SHP77 (cell line): ENCODE measurements at places on chromosomes 5 and 9.

DNA sequence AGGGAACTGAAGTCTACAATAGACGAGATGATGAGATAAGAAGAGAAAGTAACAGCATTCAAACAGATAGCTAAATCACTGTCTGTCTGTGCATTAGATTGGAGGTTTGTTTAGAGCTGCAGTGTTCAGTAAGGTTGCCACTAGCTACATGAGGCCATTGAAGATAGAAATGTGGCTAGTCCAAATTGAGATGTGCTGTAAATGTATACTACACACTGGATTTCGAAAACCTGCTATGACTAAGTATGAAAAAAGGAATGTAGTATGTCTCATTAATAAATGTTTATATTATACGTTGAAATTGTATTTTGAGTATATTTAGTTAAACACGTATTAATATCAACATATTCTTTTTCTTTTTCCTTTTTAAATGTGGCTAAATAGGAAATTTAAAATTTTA lies 142.1 kb downstream of the XRCC4 start:
- DNase-seq: no peak

GRCh38 chr5:163579729-163580128 lies 74.3 kb downstream of the MAT2B start:
- DNase-seq: no peak

DNA sequence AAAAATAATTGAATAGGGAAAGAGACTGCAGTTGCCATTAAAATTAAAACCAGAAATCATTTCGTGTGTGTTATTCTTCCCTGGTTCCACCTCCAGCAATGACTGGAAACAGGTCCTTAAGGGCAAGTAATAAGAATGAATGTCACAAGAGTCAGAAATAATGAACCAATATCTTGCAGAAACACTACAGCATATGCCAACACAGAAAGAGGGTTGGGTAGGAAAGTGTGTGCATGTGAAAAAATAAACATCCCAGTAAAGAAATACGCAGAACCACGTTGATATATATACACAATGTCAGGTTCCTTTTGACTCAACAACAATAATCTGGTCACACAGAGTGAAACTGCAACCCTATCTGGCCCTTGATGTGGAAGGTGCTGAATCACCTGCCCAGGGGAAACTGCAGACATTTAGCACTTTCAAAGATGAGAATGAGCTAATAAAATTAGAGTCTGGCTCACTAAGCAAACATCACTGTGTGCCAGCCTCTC lies 15.0 kb downstream of the HMHB1 start:
- DNase-seq: peak; percentile 71

DNA sequence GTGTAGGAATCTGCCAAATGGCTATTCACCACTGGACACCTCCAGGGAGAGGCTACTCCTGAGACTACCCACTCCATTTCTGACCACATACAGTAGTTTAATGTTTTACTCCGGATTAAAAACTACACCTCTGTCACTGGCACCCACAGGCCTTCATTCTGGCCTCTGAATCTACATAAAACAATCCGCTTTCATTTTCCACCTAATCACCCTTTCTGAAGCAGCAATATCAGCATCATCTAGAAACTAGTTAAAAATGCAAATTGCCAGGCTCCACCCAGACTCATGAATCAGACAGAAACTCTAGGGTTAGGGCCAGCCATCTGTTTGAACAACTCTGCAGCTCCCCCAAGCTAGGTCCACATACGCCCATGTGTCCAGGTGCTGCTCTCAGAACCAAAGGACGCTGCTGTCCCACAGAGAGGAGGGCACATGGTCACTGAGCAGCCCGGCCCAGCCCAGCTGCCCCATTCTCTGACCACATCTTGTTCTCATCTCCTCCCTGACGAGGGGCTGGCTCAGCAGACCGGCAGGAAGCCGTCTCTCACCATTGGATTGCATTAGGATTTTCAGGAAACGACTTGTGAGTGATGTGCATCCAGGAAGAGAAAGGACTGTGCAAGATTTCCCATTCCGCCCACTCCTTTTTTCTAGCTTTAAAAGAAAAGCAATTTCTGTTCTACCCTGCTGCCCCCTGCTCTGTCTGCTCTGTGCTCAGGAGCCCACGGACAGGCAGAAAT lies 34.7 kb downstream of the ADAM19 start:
- no peak for DNase-seq

DNA sequence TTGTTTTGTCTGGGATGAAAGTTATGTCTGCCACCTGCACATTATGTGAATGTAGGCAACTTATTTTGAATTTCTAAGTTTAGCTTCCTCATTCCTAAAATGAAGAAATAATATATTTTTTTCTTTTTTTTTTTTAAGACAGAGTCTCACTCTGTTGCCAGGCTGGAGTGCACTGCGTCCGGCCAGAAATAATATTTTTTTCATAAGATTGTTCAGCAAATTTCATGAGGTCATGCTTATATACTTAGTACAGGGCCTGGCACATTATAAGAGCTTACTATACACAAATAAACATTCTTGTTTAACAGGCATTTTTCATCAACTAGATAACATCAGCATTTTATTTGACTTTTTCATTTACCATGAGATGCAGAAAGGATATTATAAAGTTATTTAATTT lies 368.5 kb downstream of the GABRG2 start:
- no peak for DNase-seq

- DNase-seq: no peak
Observed at GRCh38 chr5:51091816-51092215, 291.4 kb upstream of the ISL1 start.

DNA sequence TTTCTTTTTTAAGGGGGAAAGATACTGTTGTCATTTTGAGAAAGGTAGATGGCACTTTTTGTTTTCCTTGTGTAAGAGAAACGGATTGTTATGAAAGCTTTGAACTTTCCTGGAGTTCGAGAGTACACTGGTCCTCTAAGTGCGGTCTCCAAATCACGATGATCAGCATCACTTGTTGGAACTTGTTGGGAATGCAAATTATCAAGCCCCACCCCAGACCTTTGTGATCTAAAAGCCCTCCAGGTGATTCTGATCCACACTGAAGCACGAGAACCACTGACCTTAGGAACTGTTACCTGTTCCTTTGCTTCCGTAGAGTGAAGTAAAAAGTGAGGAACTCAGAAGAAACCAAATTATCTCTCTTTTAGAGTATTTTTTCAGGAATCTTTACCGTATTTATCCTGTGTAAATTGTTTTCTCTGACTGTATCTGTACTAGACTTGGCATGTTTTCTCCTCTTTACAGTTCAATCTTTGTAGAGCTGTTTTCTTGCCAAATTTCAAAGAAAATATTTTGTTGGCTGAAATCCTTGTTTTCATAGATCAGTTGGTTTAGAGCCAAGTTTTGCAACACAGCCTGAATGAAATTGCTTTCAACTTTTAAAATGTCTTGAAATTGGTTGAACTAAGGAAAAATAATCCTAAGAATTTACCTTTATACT lies 4.0 kb downstream of the MAT2B start:
- no peak for DNase-seq

DNA sequence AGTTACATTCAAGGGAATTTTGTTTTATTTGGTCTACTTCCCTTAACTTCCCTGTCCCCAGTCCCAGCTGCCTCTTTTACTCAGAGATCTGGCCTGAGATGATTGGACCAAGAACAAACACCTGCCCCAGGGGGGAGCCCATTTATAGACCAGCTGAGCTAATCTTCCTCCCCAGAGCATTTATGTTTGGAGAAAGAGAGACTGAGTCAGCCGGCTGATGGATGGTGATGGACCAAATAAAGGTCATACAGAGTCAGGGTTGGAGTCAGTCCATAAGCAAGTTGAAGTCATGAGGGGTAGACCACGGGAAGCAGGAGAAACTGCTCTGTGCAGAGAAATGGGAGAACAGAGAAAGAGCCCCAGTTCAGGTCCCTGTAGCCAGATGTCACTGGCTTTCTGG lies 77.7 kb downstream of the TMEM174 start:
- no peak for DNase-seq
